ENCODE measurements at places on chromosomes 12 and 14.

- no peak for DNase-seq
These were observed 25.7 kb downstream of the CNOT2 start for GRCh38 chr12:70268972-70269371.

- DNase-seq, result no peak
These were observed 43.7 kb upstream of the KICS2 start for GRCh38 chr12:64265839-64266238.

DNA sequence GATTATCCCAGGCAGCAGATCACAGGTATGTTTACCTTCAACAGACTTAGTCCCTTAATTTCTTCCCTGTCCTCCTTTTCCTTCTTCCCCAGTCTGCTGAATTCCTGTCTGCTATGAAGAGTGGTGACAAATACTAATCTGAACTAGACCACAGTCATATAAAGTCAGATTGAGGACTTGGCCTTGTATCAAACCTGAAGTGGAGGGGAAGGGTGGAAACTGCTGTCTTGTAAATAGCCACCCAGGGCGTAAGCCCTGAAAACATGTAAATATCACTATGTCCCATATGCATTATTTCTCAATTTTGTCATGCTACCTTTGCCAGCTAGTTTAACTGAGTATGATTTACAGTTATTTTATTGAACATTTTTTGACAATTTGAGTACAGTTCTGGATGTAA lies 368.0 kb downstream of the CCDC91 start:
- DNase-seq, result no peak

DNA sequence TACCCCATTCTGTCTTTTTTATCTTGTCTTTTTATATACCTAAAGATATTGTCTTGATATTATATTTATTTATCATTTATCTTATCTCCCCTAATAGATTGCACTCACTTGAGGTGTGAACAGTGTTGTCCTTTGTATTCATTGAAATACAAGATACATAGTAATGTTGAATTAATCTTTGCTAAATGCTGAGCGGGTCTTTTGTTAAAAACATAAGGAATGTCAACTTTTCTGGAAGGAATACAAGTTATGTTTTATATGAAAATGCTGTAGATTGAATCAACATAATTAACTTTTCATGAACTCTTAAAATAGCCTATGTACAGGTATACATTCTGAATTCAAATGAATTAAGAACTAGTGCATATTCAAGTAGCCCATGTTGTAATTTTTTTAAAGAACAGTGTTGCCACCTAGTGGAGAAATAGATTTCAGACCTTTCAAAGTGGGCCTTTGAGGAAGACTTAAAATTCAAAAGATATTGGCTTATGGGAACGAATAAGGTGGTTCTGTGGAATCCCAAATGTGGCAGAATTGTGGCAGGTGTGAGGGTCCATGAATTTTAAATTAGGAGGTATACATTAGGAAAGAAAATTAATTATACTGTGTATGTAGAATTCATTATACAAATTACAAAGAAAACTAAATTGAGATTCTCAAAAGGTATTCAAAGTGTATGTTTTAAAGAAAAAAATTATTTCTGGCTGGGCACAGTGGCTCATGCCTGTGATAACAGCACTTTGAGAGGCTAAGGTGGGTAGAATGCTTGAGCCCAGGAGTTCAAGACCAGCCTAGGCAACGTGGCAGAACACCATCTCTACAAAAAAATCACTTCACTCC lies 19.1 kb downstream of the BBOF1 start:
- DNase-seq, result no peak

DNA sequence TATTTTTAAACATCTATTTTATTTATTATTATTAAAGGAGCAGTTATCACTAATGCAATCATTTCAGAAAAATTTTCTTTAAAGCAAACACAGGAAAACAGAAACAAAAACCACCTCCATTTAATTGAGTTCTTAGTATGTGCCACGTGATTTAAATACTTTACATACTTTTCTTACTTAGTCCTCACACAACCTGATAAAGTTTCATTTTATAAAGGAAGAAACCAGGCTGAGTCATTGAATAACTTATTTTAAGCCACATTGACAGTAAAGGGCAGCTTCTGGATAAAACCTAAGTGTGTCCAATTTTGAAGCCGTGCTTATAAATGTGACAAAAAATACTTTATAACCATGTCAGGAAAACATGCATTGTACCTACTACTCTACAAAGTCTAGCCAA lies 57.1 kb upstream of the PCED1B start:
- DNase-seq, result no peak

DNA sequence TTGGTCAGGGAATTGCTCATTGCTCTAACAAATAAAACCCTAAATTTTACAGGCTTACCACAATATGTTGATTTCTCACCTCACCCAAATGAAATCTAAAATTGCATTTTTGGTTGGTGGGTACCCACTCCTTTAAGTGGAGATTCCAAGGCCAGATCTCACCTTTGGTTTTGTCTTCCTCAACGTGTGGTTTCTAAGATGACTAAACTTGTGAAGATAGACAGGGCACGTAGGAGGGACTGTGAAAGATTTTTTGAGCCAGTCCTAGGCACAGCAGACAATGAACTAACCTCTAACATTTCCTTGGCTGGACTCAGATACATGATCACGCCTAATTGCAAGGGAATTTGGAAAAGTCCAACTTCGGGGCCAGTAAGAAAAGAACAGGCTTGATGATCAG lies 1003.9 kb downstream of the FLRT2 start:
- no peak for DNase-seq

- no peak for DNase-seq
These were observed 181.0 kb upstream of the TBX3 start for GRCh38 chr12:114864837-114865551.

DNA sequence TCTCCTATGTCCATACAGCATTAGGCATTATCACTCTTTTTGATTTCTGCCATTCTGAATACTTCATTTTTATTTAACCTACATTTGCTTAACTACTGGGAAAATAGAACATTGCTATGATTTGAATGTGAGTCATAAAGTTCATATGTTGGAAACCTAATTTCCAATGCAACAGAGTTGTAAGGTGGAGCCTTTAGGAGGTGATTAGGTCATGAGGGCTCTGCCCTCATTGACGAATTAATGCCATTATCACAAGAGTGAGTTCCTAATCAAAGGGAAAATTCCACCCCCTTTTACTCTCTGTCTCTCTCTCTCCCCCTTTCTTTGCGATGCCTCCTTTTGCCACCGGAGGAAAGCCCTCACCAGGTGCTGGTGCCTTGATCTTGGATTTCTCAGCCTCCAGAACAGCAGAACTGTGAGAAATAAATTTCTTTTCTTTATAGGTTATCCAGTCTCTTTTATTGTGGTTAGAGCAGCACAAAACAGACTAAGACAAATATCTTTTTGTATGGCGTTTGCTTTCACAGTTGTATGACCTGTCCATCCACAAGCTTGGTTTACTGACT lies 180.1 kb upstream of the ARID2 start:
- no peak for DNase-seq

DNA sequence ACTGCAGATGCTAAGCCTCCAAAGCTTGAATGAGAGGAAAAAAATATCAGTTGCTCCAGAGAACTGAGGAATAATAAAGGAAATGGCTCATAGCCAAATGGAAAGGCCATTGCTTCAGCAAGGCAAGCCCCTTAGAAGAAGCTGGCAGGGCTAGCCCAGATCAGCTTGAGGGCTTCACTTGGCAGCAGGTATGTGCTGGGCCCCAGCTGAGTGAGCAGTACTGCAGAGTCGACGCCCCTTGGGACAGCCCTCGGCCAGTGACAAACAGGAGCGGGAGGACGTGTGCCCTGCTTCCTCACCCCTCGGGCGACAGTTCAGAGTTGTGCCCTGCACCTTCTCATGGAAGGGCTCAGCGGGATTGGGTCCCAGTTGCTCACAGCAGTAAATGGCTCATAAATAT lies 1031.2 kb upstream of the TMEM132C start:
- DNase-seq, result no peak

DNA sequence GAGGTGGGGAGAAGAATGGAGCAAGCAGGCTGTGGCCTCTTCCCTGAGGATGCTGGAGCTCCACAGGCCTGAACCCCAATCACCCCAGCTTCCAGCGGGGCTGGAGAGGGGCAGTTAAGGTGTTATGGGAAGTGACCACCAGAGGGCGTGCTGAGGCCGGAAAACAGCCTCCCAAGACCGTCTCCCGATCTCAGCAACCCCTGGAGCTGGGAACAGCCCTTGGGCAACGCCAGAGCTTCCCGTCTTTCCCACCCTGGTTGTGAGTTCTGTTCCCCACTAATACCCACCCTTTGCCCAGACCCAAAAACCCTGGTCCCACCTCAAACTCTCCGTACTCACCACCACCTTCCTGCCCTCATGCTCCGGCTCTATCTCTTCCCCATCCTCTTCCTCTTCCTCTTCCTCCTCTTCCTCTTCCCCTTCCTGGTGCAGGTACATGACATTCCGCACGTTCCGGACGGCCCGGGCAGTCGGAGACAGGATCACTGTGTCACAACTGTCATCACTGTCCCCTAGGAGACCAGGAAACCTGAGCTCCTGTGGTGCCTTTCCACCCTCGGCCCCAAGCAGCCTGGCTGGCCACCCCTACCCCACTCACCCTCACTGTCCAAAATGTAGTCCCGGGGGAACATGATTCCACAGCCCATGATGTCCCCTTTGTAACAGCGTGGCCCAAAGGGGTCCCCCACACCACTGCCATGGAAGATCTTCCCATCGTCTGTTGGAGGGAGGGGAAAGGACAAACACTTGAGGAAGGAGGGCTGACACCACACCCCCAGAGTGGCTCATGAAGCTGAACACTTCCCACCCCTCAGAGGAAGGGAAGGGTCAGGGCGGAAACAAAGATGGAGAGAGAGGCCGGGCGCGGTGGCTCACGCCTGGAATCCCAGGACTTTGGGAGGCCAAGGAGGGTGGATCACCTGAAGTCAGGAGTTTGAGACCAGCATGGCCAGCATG lies 12.9 kb downstream of the SPRYD3 start:
- DNase-seq, result peak; percentile 39

GRCh38 chr14:75579882-75580281 lies 1.5 kb downstream of the FLVCR2 start:
- no peak for DNase-seq

DNA sequence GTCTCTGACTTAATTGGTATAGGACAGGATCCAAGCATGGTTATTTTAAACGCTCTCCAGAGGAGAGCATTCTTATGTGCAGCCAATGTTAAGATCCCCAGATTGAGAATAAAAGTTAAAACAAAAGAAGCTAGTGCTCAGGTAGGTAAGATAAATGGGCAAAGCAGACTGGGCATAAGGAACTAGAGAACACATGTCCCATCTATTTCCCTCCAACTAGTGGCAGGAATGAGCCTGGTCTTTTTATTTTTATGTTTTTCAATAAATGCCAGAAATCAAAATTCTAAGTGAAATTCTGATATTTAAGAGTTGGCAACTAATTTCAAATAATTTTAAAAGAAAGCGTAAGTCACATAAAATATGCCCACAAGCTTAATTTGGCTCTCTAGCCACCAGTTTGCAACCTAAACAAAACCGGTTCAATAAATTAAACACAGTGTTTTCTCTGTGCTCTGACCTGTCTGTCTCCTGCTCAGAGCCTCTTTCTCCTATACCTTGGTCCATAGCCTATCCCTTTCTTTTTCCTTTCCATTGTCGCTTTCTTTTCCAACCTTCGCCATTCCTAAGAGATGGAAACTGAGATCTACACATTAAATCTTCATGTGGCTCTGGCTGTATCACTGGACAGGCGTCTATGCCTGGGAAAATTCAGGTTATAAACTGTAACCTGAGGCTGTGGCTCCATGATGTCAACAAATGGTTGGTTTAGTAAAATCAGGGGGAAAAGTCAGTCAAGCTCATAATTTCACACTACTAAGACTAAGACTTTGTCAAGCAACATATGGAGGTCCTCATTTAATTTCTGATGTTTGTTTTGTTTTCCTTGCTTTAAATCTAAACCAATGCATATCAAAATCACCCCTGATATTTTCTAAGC lies 5.5 kb downstream of the SLC38A1 start:
- DNase-seq, result no peak
